Endothelial cell (in vitro differentiated cells): ENCODE measurements at places on chromosomes 12 and 14. TPM values are rescaled to one million over a fixed set of nuclear protein-coding genes. Genes with fewer than 3 reads are reported as not detected.

GRCh38 chr14:21101802-21102413 lies 1.0 kb downstream of the TMEM253 start:
- no peak for DNase-seq

GRCh38 chr14:75430116-75430515 lies 2.3 kb downstream of the JDP2 start:
- no peak for DNase-seq

DNA sequence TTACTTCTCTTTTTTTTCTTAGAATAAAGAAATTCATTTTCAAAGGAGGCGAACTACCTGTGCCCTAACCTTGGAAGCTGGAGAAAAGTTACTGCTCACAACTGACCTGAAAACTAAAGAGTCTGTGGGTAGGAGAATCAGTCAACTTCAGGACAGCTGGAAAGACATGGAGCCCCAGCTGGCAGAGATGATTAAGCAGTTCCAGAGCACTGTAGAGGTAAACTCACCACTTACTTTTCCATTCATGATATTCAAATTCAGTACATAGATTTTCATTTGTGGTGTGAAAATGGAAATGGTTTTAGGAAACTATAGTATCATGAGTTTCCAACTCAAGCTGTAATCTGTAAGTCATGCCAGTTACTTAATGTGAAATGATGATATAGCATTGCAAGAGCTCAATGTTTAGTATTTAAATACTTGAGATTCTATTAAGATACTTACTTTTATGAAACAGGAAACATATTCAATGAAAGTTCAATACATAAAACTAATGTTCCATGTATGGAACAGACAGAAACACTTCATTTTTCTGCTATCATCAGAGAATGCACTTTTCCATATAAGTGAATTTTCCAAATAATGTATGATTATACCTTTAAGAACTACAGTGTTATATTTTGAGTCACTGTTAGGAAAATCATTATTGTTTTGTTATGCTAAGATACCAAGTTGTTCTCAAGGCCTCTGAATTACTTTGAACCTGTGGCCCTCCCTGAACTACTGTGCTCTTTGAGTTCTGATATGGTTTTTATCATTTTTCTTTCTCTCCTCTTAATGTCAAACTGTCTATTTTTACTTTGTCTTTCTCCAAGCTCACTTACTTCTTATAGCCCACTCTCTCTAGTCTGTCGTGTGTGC lies 119.0 kb downstream of the ESR2 start:
- no peak for DNase-seq

GRCh38 chr12:132529906-132530305 lies 40.0 kb downstream of the FBRSL1 start:
- DNase-seq: no peak

GRCh38 chr12:74111688-74112360 lies 425.8 kb upstream of the ATXN7L3B start:
- peak; percentile 66 for DNase-seq

DNA sequence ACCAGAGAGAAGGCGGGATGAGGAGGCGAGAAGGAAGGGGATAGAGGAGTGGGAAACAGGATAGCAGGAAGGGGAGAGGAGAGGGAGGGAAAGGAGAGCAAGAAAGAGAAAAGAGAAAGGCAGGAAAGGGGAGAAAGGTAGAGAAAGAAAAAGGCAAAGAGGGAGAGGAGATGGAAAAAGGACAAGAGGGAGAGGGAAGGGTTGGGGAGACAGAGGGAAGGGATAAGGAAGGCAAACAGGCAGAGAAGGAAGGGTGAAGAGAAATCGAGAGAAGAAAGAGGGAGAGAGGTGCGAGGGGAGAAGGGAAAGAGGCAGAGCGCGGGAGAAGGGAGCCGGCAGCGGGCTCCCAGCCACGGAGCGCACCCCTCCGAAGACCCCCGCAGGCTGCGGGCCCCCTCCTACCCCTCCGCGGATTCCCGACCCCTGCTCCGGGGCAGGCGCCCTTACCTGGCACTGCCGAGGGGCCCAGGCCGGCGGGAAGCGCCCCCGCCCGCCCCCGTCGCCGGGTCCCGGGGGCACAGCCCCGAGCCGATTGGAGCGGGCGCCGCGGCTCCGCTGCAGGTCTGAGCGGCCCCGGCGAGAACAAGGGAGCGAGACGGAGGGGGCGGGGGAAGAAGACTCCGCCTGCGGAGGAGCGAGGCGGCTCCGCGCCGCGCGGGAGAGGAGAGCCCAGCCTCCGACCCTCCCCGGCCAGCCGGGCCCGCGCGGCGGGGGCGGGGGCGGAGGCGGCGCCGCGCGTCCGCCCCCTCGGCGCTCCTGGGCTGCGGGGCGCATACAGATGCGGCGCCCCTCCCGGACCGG lies at the start of gene CDH24:
Gene CDH24 (minus strand): TSS at position 565 of the 801 bp plus-strand sequence. CDS start 1,787 bp downstream, outside the sequence.
- peak; percentile 71 for DNase-seq

DNA sequence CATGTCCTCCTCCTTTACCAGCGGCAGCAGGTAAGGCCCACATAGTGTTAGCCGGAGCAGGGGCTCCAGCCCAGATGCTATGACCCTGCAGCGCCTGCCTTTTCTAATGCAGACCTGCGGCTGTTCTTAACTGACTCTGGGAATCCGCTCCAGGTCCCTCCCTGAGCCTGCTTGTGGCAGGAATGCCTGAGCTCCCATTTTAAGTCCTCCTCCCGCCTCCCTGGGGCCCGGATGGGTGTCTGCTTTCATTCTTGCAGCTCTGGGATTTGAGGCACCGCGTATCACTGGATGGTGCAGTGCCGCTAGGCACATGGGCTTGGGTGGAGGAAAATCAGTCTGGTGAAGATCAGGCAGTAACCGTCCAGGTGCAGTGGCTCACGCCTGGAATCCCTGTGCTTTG lies 7.6 kb downstream of the TSPAN9 start:
- DNase-seq: no peak

GRCh38 chr14:22285991-22286390 lies 303.0 kb downstream of the DAD1 start:
- DNase-seq: no peak

- DNase-seq: no peak
Observed at GRCh38 chr12:131283191-131283861, 329.6 kb downstream of the ADGRD1 start.

- no peak for DNase-seq
Observed at GRCh38 chr14:103880348-103881267, 33.2 kb upstream of the PPP1R13B start.

GRCh38 chr14:93868165-93868564 lies 59.0 kb upstream of the FAM181A start:
- DNase-seq: no peak

DNA sequence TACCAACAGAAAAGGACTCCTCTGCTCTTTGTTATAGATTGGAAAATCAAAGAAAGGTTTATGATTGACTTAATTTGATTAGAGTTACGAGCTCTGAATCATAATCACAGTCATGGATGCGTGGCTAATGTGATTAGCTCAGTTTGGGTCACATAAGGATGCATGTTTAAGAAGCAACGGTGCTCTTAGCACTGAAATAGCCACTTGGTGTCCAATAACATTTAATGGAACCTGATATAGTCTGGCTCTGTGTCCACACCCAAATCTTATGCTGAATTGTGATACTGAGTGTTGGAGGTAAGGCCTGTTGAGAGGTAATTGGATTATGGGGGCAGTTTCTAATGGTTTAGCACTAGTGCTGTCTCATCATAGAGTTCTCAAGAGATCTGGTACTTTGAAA lies 501.6 kb downstream of the SLC6A15 start:
- no peak for DNase-seq

DNA sequence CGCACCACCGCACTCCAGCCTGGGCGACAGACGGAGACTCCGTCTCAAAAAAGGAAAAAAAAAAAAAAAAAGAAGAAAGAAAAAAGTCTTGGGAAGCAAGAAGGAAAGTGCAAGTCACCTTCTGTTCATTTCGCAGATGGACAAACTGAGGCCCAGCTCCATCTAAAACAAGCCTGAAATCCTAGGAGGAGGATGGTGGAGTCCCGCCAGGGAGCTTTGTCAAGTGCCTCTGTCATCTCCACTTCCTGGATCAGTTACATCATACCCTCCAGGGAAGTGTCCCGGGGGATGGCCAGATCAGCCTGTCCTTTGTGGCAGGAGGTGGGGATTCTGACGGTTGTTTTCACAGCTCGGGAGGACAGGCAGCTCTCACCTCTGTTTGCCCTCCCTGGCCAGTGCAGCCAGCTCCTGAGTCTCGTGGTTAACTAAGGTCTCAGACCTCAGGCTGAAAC lies 8.7 kb upstream of the SDSL start:
- no peak for DNase-seq

DNA sequence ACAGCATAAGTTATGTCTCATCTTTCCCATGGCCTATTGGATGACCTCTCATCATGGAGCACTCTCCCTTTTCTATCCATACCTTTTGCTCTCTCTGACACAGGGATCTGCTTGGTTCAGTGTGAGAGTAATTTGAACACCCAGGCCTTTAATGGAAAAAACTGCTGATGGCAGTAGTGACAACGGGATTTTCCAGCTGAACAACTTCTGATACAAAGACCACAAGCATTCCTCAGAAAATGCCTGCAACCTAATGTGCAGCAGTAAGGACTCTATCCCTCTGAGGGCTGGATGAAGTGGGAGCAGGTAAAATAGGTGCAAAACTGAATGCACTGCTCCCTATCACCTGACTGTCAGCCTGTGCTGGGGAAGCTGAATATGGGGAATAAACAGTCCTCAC lies 51.0 kb downstream of the KANSL2 start:
- DNase-seq: no peak

- no peak for DNase-seq
Observed at GRCh38 chr14:71432334-71433110, 499.7 kb upstream of the RGS6 start.

DNA sequence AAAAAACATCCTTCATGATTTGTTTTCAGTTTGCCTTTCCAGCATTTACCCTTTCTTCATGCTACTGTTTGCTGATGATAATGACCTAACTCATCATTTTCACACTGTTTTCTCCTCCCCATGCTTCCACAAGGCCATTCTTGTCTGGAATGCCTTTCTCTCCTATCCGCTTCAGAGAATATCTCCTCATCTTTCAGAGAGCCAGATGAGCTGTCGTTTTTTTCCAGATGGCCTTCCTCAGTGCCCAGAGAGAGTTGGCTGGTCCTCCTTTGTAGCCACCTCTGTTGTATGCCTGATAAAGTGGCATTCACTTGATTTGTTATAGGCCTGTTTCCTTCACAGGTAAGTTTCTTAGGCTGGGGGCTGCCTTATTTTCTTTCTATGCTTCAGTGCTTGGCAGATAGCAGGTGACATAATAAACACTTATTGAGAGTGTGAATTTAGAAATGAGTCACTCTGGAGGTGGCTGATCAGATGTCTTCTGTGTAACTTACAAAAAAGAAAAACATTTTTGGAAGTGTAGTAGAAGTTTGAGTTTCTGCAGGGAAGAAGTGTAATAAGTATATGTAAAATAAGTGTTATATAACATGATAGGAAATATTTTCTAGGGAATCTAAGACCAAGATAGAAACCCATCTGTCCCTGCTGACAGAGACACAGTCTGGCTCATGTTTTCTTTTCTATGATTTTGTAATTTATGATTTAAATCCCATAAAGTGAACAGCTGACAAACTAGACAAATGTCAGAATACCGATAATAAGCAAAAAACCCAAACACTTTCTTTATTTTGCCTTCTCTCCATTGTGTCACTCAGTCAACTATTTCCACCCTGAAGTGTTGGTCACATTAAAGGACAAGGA lies 174.5 kb downstream of the DACT1 start:
- no peak for DNase-seq

TPH2 gene
- 0.10 TPM for total RNA-seq

PTGER2 gene
- not detected for total RNA-seq

MYL6 gene
- total RNA-seq: 2,481 TPM

TMEM229B gene
- 0.08 TPM for total RNA-seq

ARL1 gene
- 59.2 TPM for total RNA-seq

TAS2R8 gene
- 0.44 TPM for total RNA-seq

A2M gene
- 1.4 TPM for total RNA-seq

TMEM119 gene
- 0.36 TPM for total RNA-seq

STXBP6 gene
- 0.51 TPM for total RNA-seq

TEX52 gene
- total RNA-seq: not detected

TAS2R50 gene
- total RNA-seq: 1.2 TPM

RTL1 gene
- total RNA-seq: 0.18 TPM
